GM12891 (cell line): ENCODE measurements at places on chromosomes 16 and 17.

GRCh38 chr17:38579934-38580333 is 25.8 kb downstream of the SRCIN1 start:
- DNase-seq: no peak

DNA sequence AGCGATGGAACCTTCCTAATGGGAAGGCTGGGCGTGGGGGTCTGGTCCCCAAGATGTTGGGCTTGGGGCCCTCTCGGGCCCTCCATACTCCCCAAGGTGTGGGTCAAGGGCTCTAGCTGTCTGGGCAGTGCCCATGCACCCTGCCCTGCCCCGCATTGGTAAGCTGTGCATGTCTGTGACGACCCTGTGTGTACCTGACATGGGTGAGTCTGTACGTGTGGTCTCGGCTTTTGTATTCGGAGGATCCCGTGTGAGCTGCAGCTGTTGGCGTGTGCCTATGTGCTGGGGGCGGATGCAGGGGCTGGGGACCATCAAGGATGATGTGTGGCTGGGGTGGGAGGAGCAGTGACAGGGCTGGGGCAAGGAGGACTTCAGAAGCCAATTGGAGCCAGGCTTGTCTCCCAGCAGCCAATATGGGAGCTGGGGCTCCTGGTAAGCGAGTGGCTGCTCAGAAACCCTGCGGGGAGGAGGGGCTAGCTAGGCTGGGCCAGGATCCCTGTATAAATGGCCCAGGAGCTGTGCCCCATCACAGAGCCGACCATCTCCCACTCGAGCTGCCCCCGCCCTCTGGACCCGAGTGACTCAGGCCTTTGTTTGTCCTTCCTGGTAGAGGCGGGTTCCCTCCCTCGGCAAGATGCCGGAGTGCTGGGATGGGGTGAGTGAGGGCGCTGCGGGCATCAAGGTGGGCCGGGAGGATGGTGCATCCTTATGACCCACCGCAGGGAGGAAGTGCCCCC is at the start of gene NDRG4:
Gene NDRG4 (plus strand): TSS at position 529 of the 737 bp plus-strand sequence. CDS start 106 bp downstream, at position 635.
- no peak for DNase-seq

- no peak for DNase-seq
Observed at GRCh38 chr16:57048095-57048494, 44.3 kb upstream of the CPNE2 start.

DNA sequence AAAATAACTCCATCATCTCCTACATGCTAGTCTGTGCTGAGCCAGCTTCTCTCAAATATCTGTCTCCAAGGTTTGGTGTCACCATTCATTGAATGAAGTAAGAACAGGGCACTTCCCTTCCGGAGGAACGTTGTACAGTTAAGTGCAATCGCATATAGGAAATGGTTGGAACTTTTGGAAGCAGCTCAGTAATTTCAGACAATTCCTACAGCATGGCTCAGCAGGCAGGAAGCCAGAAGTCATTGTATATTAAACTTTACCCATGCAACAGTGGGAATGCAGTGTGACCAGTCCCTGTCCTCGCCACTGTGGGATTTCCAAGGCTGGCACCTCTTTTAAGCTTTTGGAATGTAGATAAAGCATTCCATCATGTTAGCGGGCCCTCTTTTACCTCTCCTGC is 51.1 kb upstream of the MYH2 start:
- DNase-seq: no peak

DNA sequence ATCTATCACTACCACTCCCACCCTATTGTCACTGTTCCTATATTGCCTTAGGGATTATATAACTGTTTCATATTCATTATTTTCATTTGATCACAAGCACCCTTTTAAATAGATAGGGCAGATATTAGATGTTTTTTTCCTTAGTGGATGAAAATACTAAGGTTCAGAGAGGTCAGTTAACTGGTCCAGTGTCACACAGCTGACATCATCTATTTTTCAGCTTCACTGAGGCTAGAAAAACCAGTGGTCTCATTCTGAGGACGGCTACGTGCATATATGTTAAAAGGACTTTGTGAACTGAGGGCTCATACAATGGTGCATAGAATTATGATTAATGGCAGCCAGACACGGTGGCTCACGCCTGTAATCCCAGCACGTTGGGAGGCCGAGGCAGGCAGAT is 29.0 kb upstream of the RGS9 start:
- no peak for DNase-seq

DNA sequence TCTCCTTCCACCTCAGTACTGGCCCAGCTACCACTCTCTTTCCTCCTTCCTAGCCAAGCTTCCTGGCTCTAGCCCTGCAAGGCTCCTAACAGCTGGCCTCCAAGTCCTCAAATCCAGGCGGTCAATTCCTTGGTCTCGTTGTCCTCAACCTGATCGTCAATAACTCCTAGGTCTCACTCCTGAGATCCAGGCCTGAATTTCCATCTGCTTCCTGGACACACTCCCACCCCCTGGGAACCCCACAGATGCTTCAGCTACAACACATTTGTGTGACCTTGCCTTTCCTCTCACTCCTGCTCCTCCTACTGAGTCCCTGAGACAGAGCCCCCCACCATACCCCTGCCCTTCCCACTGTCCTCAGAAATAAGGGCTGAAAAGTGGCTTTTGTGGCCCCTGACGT is 2.3 kb downstream of the ENKD1 start:
- DNase-seq: no peak

DNA sequence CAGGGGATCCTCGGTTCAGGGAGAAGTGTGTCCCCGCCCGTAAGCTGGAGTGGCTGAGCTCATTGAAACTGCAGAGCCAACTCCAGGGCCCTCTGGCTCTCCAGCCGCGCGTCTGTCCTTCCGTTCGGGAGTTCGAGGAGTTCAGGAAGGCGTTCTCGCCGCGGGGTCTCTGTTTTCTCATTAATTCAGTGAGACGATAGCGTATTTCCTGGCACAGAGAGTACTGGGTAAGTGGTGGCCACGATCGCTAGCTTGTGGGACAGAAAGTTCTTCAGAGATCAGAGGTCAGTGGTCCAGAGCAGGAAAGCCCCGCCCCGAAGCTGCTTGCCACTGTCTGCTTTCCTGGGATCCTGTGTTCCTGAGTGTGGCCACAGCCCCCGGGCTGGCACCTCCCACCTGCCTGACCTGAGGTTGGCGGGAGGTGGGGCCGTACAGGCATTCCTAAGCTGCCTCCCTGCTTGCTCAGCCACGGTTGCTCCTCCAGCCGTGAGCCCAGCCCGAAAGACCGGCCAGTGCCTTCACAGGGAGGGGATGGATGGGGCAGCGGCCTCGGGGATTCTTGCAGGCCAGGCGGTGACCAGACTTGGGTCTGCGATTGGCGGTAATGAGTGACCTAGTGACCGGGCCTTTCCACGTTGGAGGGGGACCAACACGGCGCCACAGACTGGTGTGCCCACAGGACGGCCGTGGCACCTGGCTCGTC is 8.9 kb downstream of the BAIAP2 start:
- DNase-seq: no peak

DNA sequence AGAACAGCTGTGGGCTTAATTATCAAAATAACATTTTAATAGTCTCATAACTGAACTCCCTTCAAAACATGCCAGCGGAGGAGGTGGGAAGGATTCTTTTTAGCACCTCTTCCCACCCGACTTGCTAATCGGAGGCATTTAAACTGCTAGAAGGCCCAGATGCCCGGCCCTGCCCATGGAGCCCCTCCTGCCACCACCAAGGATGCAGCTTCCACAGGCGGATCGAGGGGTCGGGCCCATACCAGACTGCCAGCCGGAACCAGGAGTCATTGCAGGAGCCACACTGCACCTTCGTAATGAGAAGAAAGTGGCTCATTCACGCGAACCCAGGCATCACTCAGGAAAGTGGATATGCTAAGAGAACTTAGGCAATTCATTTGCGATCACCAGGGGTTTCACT is 201.2 kb downstream of the C16orf78 start:
- DNase-seq: no peak

DNA sequence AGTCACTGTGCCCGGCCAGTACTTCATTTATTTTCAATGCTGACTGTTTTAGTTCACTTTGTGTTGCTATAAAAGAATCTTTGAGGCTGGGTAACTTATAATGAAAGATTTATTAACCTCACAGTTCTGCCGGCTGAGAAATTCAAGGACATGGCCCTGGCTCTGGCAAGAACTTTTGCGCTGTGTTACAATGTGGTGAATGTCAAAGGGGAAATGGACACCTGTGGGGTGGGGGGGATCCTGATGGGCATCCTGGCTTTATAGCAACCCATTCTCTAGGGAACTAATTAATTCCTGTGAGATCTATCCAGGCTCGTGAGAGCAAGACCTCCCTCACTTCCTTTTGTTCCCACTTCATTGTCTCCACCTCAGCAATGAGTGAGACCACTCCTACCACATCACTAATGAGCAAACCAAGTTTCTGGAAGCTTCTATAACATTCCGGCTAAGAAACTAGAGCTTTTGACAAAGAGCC is 17.1 kb upstream of the CDH3 start:
- no peak for DNase-seq

GRCh38 chr17:41915566-41915965 is 3.2 kb downstream of the ACLY start:
- no peak for DNase-seq

GRCh38 chr17:29215717-29216116 is 30.9 kb upstream of the CRYBA1 start:
- DNase-seq: no peak

GRCh38 chr17:2044263-2044894 is 2.6 kb downstream of the OVCA2 start:
- no peak for DNase-seq

GRCh38 chr17:29559640-29560039 is 7.2 kb downstream of the ABHD15 start:
- no peak for DNase-seq

GRCh38 chr17:27994586-27994985 is 47.9 kb upstream of the NLK start:
- no peak for DNase-seq

GRCh38 chr16:83714286-83714685 is 93.5 kb upstream of the HSBP1 start:
- DNase-seq: no peak

DNA sequence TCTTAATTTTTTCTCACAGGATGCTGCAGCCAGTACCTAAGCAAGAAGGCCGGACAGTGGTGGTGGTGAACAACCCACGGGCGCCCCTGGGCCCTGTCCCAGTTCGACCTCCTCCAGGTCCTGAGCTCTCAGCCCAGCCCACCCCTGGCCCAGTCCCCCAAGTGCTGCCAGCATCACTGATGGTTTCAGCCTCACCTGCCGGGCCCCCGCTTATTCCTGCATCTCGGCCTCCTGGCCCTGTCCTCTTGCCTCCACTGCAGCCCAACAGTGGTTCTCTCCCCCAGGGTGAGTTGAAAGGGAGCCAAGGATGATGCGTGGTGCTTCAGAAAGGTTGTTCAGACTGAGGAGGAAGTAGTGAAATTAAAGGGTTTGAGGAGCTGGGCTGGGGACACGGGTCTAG is 21.7 kb downstream of the SRCAP start:
- DNase-seq: no peak

- DNase-seq: no peak
Observed at GRCh38 chr17:21368545-21369246, 7.5 kb upstream of the KCNJ12 start.

- no peak for DNase-seq
Observed at GRCh38 chr17:5785867-5786509, 201.7 kb upstream of the NLRP1 start.

- no peak for DNase-seq
Observed at GRCh38 chr17:77701996-77702395, 256.5 kb upstream of the TNRC6C start.

DNA sequence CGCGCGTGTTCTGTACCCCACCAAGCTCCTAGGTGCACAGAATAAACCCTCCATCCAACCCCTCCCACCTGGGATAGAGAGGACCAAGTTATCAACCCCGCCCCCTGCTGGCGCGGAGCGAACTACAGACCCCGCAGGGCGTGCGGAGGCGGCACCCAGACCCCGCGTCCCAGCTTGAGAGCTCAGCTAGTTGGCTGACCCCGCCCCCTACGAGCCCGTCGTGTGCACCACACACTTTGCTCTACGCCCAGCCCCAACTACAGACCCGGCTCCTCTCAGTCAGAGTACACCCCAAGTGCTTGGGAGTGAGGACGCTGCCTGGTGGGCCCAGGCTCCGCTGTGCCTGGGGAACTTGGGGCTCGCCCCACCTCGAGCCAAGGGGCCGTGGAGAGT is 1.5 kb downstream of the GRIN2A start:
- peak; percentile 46 for DNase-seq

DNA sequence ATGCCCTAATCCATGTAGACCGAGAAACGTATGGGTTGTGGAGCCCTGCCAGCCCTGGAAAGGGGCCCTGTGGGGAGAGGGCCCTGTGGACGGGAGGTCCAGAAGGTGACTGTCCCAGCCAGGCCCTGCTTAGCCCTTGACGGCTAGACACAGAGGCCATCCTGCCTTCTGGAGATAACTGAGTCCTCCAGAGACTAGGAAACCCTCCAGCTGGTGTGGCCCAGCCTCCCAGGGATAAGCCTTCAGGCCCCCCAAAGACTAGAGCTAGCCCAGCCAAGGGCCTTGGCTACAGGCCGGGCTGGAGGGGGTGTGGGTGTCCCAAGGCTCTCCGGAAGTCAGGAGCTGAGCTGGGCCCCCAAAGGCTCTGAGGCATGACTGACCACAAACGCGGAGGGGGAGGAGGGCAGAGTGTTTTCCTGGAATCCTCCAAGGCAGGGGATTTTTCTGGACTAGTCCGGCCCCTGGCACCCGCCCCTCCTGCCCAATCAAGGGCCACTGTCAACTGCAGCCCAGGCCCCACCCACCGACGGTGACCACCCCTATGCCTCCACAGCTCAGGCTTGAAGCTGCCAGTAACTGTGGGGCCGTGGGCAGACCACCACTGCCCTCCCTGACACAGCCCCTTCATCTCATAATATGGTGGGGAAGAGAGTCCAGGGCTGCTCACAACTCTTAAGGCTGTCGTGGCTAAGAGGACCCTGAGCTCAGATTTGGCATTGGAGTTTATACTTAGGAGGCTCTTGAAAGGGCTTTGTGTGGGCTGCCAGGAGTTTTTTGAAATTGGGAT is 885 bp upstream of the VASN start:
- DNase-seq: no peak

DNA sequence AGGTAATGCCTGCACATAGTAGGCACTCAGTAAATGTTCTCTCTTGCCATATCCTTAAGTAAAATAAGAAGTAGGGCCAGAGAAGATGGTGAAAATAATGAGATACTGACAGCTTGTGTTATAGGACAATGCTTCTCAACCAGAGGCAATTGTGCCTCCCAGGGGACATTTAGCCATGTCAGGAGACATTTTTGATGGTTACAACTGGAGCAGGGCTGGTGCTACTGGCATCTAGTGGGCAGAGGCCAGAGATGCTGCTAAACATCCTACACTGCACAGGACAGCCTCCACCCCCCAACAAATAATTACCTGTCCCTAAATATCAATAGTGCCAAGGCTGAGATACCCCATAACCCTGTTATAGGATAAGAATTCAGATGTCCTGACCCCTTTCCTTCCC is 1.7 kb downstream of the RAD51D start:
- no peak for DNase-seq

GRCh38 chr17:66664336-66664735 is 170.6 kb upstream of the CACNG5 start:
- no peak for DNase-seq

GRCh38 chr17:75315541-75316243 is 26.5 kb upstream of the SLC25A19 start:
- DNase-seq: peak; percentile 27
